ENCODE measurements at places on chromosomes 7 and 10.

GRCh38 chr10:66258693-66259092 is 667.1 kb upstream of the LRRTM3 start:
- no peak for DNase-seq

DNA sequence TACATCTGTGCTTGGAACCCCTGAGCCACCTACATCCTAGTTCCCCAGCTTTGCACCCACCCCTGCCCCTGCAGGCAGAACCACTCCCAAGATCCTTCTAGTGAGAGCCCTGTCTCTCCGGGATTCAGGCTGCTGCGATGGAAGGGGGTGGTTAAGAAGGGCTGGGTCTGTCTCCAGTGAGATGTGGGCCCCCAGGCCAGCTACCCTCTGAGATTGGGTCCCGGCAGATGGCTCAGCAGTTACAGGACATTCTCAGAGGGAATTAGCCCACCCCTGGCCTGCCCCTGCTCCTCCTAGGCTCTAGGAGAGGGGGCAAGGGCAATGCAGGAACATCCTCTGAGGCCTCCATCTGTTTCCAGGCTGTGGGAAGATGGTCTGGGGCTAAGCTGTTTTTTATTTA is 27.7 kb downstream of the SLC29A3 start:
- no peak for DNase-seq

DNA sequence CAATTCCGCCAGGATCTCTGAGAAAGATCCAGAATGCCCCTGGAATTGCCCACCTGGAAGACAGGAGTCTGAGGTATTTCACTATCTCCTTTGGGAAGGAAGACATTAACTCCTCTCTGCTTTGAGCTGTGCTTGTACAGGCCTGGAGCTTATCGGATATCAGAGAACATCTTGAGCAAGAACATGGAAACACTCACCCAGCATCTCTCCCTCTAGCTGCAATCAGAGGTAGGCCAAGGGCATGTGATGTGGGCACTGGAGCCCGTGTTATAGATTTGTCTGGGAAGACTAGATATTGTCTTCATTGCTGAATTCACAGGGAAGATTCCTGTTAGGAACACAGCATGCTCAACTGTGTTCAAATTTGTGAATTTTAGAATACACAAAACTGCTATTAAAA is 233.9 kb downstream of the PHF14 start:
- DNase-seq, result no peak

DNA sequence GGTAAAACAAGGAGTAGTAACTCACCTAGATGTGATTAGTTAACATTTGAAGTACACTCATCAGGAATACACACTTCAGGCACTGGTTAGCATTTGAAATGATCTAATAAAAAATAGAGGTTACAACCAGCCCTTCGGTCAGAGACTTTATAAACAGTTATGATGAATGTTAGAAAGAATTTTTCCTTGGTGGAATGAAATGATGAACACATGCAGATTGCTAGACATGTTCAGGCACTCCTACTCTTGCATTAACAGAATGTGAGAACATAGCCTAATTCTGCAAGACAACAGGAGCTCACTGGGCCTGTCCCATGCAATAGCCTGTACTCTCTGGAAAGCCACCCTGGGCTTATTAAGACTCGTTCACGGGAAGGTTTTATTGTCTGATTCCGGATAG is 47.3 kb upstream of the TECTB start:
- no peak for DNase-seq

DNA sequence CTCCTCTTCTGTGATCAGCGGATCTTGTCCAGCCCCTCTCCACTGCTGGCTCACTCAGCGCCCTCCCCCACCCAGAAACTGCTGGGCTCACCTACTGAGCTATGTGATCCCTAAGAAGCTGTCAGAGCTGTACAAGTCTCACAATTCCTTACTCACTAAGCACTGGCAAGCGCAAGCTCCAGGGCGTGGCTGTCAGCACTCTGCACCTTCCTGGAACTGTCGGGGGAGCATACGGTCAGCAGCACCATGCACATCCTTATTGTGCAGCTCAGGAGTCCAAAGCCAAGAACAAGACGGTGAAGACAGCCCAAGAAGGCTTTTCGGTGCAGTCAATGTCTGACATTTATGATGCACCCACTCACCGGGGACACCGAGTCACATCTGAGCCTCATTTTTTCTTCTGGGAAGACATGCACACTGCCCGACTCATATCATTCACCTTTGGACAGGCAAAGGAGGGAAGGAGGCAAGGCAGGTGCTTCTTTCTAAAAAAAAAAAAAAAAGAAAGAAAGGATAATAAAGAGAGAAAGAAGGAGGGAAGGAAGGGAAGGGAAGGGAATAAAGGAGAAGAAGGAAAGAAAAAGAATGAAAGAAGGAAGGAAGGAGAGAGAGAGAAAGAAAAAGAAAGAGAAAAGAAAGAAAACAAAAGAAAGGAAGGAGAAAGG is 56.3 kb downstream of the ASB13 start:
- no peak for DNase-seq

DNA sequence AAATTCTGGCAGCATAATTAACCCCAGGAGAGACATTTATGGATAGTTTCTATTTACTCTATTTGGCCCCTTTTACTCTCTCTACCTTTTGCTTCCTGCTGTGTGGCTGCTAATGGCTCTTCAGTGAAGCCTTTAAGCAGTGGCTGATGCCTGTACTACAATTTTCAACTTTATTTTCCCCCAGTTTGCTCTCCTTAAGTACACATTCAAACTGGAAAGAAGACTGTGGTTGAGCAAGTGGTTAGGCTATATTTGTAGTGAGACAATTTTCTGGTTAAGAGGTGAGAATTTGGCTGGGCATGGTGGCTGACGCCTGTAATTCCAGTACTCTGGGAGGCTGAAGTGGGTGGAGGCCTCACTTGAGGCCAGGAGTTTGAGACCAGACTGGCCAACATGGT is 8.5 kb upstream of the RSBN1L start:
- no peak for DNase-seq

DNA sequence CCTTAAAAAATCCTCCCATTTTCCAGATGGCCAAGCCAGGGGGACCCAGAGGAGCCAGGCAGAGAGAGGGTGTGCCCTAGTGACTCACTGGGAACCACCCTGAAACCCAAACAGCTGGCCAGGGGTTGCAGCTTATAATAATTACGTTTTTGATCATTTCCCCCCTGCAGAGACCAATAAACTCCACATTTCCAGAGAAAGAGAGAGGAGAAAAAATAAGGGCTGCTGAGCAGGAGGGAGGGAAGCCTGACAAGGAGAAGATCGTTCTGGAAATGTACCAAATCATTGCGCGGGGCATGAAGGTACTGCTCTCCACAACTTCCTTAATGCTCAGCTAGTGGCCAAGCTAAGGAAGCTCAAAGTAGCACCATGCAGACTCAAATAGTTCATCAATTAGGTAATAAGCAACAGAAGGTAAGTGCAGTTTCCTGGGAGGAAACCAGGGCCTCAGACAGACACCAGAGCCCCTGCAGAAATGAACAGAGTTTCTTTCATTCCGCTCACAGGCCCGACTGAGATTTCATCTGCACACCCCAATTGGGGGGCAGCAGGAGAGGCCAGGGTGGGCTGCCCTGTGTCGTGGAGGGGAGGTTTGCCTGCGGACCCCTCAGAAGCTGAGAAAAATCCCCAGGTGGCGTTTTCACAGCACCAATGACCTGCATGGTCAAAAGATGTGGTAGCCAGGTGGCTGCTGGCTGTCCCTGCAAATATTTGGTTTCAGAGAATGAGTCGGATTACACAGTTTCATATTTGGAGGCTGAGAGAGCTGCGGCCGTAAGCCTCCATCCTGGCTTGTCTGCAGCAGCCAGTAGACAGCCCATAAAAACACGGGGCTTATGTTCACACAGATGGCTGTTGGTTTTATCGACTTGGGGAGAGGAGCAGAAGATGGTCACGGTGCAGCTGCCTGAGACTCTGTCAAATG is 153.2 kb upstream of the LYZL2 start:
- peak; percentile 92 for DNase-seq

- DNase-seq, result peak; percentile 67
These were observed at the start of gene ZC3HAV1L for GRCh38 chr7:139035586-139036353. ZC3HAV1L (minus strand) TSS chr7:139036042; CDS start chr7:139036017, 25 bp downstream.
